ENCODE measurements at places on chromosomes 11 and 22.

DNA sequence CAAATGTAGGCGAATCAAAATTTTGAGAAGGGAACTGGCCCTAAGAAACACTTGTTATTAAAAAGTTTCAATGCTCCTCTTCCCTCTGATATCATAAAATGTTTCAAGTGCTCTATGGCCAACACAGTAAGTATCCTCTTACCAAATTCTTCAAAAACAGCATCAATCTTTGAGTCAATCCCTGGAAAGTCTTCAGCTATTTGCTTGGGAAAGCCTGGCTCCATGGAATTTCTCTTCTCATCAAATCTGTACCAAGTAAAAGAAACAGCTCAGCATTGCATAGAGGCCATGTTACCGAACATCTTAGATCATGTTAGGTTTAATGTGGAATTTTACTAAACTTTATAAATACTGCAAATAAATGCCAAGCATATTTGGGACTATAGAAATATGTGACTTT lies 6.3 kb downstream of the MMP3 start:
- no peak for DNase-seq

DNA sequence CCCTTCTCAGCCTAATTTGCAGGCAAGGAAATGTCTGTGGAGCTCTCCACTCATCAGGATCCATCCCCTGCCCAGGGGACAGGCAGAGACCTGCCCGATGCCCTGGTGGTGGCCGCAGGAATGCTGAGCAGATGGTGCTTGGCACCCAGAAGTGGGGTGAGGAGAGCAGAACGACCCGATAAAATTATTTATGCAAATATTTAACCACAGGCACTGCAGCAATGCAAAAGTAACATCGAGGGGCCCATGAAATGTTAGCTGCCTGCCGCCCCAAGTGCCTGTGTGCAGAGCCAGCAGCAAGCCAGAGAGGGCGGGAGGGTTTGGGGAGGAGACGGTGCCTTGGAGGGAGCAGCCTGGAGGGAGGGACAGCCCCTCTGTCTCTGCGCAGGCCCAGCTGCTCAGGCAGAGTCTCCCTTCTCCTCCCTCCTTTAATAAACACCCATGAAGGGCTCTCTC lies 205.5 kb downstream of the CTTN start:
- no peak for DNase-seq

DNA sequence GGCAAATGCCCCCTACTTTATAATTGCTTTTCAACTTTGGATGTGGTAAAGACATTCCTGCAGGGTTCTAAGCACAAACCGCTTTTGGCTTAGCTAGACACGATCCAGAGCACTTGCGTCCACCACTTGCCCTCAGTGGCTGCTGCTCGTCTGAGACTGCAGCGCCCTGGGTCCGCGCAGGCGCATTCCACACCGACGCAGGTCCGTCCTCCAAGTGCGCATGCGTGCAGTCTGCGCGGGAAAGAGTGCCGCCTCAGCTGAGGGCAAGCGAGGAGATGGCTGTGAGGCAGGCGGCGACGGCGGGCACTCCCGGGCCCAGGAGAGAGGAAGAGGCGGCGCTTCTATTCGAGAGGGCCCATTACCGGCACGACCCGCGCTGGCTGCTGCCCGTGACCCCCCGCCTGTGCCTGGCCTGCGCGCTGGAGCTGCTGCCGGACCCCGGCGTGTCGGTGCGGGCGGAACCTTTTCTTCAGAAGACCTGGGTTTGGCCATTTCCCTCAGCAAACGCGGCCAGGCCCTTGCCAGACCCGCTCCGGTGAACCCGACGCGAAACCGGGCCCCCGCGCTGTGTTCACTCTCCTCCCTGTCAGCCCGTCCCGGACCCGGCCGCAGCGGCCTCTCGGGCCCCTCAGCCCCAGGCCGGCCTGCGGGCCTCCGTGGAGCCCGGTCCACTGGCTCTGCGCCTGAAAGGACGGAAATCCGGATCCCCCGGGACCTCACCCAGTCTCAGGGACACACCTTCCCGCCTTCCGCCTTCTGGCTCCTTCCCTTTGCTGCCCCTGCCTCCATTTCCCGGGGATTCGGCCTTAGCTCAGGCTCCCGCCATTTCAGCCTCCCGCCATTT lies at the start of gene MEI1:
Gene MEI1 (plus strand): TSS at position 240 of the 844 bp plus-strand sequence. CDS start 36 bp downstream, at position 276.
- peak; percentile 95 for DNase-seq

DNA sequence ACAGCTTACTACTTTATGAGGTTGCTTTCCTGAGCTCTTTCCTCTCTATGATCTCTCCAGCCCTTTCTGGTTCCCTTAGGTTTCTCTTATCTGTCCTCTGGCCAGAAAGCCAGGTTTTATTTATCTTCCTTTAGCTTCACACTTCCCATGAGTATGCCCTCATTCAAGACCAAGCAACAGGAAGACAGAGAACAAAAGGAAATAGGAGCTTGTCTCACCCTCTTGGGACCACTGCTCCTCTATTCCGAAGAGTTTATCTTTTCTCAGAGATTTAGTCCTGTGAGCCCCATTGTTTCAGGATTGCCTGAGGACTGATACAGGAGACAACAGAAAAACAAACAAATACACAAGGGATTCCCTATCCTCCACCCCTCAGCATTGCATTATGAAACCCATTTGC lies 62.4 kb upstream of the CCDC179 start:
- no peak for DNase-seq

DNA sequence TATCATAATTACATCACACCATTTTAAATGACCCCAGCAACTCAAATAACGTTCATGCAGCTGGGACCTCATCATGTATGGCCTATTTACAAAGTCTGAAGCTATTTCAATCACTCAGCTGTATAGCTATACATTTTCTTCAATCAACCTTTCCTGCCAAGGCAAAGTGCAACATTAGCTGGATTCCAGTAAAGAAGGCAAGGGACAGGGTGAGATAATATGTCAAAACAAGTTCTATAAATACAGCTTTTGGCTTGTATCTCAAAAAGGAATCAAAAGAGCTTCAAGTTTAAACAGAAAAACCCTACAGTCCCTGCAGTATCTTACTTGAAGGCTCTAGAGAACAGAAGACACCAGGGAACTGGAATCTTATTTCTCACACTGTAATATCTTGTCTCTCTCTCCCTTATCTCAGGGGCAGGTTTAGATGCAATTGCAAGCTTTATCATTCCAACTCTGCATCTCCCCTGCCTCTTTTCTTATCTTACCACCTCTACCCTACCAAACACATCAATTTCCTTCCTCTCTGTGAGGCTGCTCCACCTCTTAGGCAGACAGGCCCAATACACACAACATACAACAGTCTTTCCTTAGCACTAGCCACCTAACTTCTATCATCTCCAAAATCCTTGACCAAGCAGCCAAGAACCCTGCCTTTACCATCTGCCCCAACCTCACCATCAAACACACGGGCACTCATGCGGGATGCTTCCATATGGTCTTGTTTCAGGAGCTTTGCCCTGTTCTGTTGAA lies 34.5 kb downstream of the CELF1 start:
- DNase-seq = no peak

GRCh38 chr11:27871056-27871455 lies 170.8 kb upstream of the BDNF start:
- no peak for DNase-seq
